ENCODE measurements at places on chromosomes 4 and X. TPM values are rescaled to one million over a fixed set of nuclear protein-coding genes. Genes with fewer than 3 reads are reported as not detected.

DMD gene
- 3.9 TPM for polyA plus RNA-seq

DNA sequence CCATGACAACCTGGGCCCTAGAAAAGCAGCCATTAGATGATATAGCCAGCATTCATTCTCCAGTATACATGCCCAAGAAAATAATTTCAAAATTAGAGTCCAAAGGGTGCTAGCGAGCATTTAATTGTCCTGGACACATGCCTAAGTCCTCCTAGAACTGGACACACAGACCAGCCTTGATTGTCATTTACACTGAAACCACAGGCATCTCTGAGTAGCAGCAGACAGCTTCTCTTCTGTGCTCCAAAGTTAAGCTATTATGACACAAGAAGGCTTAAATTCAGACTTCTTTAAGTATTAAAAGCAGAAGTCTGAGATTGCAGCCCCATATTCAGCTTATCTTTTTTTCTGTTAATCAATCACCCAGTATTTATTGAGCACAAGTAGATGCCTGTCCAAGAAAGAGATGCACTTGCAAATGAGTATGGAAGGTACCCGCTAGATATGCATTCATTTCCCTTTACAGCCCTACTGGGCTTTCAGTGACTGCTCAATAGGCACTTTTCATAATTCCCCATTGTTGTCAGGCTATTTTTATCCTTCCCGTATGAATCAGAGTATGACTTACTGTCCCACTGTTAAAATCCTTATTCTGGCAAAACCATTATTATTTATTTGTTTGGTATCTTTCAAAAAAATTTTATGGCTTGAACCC, 374.1 kb downstream of the FBXW7 start:
- no peak for DNase-seq

- peak; percentile 15 for DNase-seq
Measured at GRCh38 chr4:56731857-56732256, 50.8 kb upstream of the HOPX start.

FAT1 gene
- 19.4 TPM for polyA plus RNA-seq

- no peak for DNase-seq
Measured at GRCh38 chr4:90415116-90415515, 287.9 kb downstream of the CCSER1 start.

GRCh38 chr4:170281027-170281426, 191.3 kb upstream of the AADAT start:
- DNase-seq: no peak

BTK gene
- polyA plus RNA-seq: 29.4 TPM

ADGRG2 gene
- polyA plus RNA-seq: 0.24 TPM

GRCh38 chr4:1593458-1593857, 90.7 kb downstream of the FAM53A start:
- no peak for DNase-seq

TAF7L gene
- polyA plus RNA-seq: 0.06 TPM

- DNase-seq: no peak
Measured at GRCh38 chr4:95505151-95505550, 43.6 kb downstream of the UNC5C start.

- DNase-seq: peak; percentile 71
Measured at GRCh38 chr4:2930758-2931511, 32.3 kb downstream of the NOP14 start.

- no peak for DNase-seq
Measured at GRCh38 chr4:115675719-115676118, 562.3 kb upstream of the NDST4 start.

TCEAL3 gene
- 29.8 TPM for polyA plus RNA-seq

DNA sequence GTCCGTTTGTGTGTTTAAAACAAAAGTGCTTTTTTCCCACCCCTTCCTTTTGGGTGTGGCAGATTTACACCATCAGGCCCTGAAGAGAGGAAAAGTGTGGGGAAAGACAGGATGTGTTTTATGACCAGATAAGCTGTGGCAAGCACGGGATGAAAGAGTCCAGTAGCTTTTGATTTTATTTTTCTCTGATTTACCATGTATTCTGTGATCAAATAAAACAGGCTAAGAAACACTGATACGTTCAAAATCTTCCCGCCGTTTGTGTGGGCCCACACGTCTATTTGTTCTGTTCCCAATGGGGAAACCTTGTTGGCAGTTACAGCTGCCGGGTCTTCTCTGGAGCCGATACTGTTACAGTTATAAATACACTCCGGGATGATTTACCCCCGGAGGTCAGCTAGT, 10.8 kb downstream of the LRP2BP start:
- DNase-seq: peak; percentile 31

All from lung (tissue), 17 donors.